CD4-positive, alpha-beta T cell treated with Interleukin-2 at 100 ng/mL for 4 hours (primary cell): ENCODE measurements at places on chromosomes 1 and 21.

- DNase-seq = no peak
These were observed 14.8 kb upstream of the ARHGEF16 start for GRCh38 chr1:3439346-3440299.

GRCh38 chr1:224092601-224093000, 21.3 kb upstream of the FBXO28 start:
- DNase-seq = no peak

GRCh38 chr21:40047993-40048730, 180.9 kb downstream of the PCP4 start:
- no peak for DNase-seq

GRCh38 chr1:41731516-41732030, 187.1 kb downstream of the HIVEP3 start:
- DNase-seq = no peak

DNA sequence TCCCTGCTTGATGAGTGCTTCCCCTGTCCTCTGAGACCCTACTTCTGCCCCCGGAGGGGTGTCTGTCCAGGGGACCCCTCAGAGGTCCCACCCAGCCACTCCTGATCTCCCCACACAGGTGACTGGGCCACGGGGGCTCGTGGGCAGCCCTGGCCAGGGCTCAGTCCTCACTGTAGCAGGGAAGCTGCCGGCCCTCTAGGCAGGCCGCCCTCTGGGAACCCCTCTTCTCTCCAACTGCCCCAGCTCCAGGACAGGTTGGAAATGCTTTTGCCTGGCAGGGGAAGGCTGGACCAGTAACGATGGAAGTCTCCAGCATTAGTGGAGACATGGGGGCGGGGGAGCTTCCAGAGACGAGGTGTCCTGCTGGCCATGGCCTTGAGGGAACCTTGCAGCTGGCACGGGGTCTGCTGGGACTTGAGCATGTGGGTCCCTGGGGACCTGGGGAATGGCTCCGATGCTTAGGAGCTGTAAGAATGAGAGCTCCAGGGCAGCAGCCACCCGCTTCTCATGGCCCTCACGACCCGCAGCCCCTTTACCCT, 3.1 kb upstream of the FNDC10 start:
- no peak for DNase-seq

DNA sequence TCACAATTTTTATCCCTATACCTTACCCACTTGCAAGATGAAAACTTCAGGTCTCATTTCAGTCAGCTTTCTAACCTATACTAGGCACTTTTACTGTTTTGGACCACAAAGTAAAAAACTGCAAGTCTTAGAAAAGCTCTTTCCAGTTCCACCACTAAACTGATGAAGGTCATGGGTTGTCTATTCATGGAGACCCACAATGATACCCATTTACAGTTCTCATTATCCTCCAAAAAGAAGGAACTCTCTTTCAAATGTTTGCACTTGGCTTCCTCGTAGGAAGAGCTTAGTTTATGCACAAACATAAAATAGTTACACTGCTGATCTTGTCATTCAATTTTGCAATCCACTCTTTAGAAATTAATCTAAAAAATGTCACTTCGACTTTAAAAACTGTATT, 9.3 kb downstream of the ZNF281 start:
- DNase-seq = no peak

DNA sequence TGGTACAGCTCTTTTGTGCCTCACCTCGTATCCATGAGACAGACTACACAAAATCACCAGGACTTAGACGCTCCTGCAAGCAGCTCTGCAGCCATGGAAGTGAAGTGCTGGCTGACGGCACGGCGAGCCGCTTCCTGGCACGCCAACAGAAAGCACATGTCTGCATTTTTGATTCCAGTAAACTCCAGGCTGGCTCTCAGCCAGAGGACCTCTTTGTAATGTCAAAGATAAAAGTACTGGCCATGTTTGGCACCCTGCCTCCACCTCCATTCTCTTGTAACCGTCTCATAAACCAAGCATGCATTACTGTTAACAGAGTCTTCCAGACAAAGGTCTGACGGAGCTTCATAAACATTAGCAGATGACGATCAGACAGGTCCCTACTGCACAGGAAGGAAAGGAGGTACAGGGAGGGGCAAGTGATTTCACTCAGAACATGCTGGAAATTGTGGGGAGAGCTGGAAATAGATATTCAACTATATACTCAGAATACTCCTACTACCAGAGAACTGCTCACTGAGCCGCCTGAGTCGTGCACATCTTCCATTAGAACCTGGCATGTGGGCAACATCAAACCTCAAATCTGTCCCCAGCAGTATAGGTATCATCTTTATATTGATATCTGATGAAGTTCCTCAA, 632.0 kb downstream of the SMYD3 start:
- no peak for DNase-seq

DNA sequence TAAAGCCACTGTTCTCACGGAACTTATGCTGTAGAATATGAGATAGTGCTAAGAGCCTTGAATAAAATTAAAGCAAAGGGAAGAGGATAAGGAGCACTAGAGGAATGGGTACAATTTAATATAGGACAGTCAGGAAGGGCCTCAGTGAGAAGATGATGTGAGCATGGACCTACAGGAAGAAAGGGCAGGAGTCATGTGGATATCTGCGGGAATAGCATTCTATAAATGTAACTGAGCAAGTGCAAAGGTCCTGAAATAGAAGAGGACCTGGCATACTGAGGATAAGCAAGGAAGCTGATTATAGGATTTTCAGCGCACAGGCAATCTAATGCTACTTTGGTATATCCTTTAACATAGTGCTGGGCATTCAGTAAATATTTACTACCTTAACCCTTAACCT, 12.6 kb upstream of the BCAS2 start:
- DNase-seq = no peak

GRCh38 chr1:99490031-99490430, 155.9 kb upstream of the PALMD start:
- DNase-seq = no peak

- no peak for DNase-seq
These were observed 317.9 kb downstream of the NFIA start for GRCh38 chr1:61400131-61400770.

GRCh38 chr1:51101976-51102375, at the start of gene C1orf185:
Gene C1orf185, plus strand, starts transcription at chr1:51102228. Its CDS starts 6 bp downstream, at chr1:51102234.
- no peak for DNase-seq

DNA sequence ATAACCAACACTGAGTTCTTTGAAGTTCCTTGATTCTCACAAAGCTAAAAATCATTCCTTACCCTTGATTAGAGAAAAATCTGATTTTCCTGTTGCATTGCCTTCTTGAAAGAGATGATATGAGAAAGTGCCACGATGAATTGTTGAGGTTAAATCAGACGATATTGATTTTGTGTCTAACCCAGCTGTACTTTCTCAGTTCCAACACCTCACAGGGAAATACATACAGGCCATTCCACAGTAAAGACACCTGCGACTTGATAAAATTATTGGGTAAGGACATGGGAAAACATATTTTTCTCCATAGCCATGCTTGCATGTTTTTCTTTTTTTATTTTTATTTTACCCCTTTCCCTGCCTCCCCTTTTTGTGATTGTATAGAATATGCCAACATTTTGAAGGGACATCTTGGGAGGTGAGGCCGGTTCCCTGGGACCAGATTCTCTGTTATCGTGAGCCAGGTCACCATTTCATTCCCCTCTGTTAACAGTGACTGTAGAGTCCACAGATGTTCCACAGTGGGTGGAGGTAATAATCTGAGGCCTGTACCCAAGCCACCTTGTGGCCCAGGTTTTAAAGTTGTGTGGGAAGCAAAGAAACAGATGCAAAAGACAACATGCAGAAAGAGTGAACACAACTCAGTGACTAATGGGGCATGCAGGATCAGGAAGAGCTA, 255.4 kb upstream of the ST6GALNAC5 start:
- no peak for DNase-seq

DNA sequence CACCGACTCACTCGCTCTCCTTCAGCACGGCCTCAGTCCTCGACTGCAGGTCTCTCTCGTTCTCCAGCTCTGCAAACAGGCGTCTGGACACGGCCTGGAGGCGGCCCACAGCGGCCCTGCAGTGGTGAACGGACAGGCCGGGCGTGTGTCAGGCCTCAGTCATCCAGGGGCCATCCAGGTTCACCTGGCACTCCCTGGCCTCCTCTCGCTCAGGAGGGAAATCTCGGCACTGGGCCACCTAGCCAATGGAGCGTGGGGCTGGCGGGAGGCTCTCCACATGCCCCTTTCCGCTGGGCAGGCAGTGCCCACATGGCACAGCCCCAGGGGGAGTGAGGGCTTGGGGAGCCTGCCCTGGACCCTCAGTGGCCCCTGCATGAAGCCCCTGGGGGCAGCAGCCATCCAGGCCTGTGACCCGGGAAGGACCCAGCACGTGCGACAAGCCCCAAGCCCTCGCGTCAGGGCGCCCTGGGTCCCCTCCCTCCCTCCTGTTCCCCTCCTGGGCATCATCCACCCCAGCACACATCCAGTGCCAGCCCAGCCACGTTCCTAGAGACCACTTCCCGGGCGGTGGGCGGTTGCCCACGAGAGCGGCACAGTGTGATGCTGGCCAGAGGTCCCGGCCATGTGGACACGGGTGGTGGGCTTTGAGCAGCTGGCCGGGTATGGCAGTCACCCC, 18.1 kb downstream of the CFAP74 start:
- no peak for DNase-seq

DNA sequence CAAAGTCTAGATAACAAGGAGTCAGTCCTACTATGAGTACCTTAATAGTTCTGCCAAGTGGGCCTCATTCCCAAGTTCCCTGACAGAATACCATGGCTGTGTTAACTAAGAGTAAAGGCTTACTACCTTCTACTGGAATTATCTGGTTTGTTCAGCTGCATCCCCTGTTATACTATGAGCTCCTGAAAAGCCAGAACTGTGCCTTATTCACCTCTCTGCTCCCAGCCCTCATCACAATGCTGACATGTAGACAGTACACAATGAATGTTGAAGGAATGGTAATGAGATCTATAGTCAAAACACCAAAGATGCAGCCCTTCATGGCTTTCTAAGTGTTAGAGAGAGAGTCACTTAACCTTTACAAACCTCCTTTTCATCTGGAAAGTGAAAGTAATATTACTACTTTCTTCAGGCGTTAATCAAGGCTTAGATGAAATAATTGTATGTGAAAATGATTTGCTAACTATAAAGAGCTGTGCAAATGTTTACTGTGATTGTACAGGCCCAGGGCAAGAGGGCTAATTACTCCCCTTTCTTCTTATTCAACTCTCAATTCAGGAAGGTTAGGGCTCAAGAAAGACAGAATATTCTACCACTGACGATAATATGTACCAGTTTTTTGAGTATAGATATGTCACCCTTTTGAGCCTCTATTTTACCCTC, 70.3 kb upstream of the MROH9 start:
- DNase-seq = no peak

DNA sequence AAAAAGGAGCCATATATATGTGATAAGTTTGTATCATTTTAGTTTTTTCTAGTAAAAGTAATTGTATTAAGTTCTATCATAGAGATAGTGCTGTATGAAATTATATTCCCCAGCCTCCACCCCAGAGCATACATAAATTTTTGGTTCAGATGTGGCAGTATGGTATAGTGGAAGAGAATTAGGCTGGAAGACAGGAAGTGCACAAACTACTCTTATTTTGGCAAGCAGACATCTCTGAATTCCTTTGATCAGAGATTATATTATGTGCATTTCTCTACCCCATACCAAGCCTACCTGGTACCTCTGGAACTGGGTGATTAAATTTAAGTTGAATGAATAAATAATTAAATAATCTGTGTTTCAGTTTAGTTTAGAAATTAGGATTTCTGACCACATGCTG, 55.9 kb downstream of the FNBP1L start:
- no peak for DNase-seq

GRCh38 chr1:18946550-18947381, 9.7 kb downstream of the IFFO2 start:
- DNase-seq = no peak

GRCh38 chr1:162670928-162671663, 38.8 kb downstream of the DDR2 start:
- no peak for DNase-seq

GRCh38 chr1:34743775-34744174, 11.1 kb upstream of the GJB5 start:
- DNase-seq = no peak

GRCh38 chr1:157105988-157106812, 6.6 kb upstream of the ETV3L start:
- DNase-seq = peak; percentile 25

- DNase-seq = no peak
These were observed 205.8 kb downstream of the SLC45A1 start for GRCh38 chr1:8523666-8524206.

DNA sequence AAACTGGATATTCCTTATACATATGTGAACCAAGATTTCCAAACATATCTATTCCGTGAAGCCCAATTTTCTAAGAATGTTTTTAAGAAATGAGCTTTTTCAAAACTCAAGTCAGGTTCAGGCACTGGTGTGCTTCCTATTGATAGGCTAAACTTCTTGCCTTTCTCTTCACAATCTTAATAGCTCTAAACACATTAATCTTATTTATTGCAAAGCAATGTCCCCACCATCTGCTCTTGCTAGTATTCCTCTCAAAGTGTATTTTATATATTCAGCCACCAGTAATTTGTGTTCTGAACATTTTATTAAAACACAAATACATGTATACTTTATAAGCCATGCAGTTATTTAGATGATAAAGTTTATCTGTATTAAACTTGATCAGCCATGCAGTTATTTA, 11.5 kb downstream of the ZNF281 start:
- DNase-seq = no peak

DNA sequence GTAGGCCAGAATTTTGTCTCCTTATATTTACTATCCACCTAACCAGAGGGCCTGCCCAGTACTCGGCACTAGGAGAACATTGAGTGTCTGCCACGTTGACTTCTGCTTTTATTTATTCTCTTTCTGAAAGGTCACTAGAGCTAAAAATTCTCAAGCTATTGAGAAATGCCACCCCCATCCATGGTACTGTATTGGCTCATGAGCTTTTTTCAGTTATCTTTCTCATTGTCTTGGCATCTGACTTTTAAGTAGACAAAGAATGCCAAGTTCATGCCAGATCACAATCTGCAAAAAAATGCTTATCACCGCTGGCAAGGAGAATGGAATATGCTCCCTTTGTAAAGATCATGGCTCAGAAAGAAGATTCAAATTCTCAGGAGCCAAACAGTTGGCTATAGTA, 49.8 kb upstream of the MROH9 start:
- no peak for DNase-seq

DNA sequence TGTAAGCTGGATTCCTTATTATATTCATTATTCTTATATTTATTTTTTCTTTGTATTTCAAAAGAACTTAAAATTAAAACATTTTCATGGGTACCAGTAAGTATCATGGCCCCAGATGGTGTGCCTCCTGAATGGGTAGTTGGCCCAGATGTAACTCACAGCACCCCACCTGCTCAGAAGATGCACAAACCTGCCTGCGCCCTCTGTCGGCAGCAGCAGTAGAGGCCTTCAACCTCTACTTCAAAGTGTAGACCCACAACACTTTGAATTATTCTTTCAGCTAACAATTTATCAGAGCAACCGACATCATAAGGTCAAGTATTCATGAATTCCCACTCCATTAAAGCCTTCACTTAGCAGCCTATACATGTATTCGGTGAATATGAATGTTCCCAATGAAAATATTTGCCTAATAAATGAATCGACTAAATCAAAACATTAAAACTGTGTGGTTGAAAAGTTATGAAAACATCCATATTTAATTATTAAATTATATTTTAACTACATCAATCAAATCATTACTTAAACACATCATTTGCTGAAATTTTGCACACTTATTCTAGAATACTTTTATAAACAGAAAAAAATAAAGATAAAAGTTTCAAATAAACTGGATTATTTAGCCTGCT, 25.4 kb downstream of the PIGM start:
- DNase-seq = peak; percentile 75
